ENCODE measurements at places on chromosomes 2 and 18. TPM values are rescaled to one million over a fixed set of nuclear protein-coding genes. Genes with fewer than 3 reads are reported as not detected.

SPC25 gene
- 15.8 TPM for total RNA-seq

CCDC74A gene
- 17.0 TPM for total RNA-seq

PLGLB1 gene
- total RNA-seq, result 0.48 TPM

ATP6V1C2 gene
- 0.25 TPM for total RNA-seq

MYCN gene
- total RNA-seq, result not detected

RIT2 gene
- total RNA-seq, result not detected

CPS1 gene
- total RNA-seq, result 13.2 TPM

CYTIP gene
- total RNA-seq, result not detected

LOXL3 gene
- 0.50 TPM for total RNA-seq

RNMT gene
- total RNA-seq, result 17.6 TPM

DSEL gene
- total RNA-seq, result 0.40 TPM

PROM2 gene
- total RNA-seq, result not detected

GAREM1 gene
- 4.3 TPM for total RNA-seq

GATA6 gene
- 1.8 TPM for total RNA-seq

MERTK gene
- 1.9 TPM for total RNA-seq

EPB41L3 gene
- total RNA-seq, result 0.41 TPM

LONRF2 gene
- total RNA-seq, result 2.6 TPM

ZNF385B gene
- not detected for total RNA-seq

KCNK3 gene
- 0.76 TPM for total RNA-seq

IL1F10 gene
- total RNA-seq, result not detected

ANKRD29 gene
- 16.2 TPM for total RNA-seq

SLC66A3 gene
- 32.9 TPM for total RNA-seq

NT5C1B gene
- total RNA-seq, result not detected

CAPN14 gene
- 0.03 TPM for total RNA-seq

C2orf80 gene
- total RNA-seq, result not detected

MGAT4A gene
- 2.4 TPM for total RNA-seq

FBXO11 gene
- 49.0 TPM for total RNA-seq

TEX44 gene
- total RNA-seq, result not detected

FTCDNL1 gene
- total RNA-seq, result 2.8 TPM

TMEM150A gene
- total RNA-seq, result 15.1 TPM

TSPYL6 gene
- not detected for total RNA-seq

SLC5A7 gene
- not detected for total RNA-seq

TMEM37 gene
- total RNA-seq, result 2.3 TPM

SEH1L gene
- total RNA-seq, result 24.7 TPM

GPR155 gene
- 0.36 TPM for total RNA-seq

PRKAG3 gene
- not detected for total RNA-seq

MEIS1 gene
- 1.2 TPM for total RNA-seq

VWA3B gene
- total RNA-seq, result 0.33 TPM

OTOS gene
- total RNA-seq, result not detected

ZNF519 gene
- 2.0 TPM for total RNA-seq

LYPD1 gene
- total RNA-seq, result 15.2 TPM

RMC1 gene
- total RNA-seq, result 13.8 TPM

REG3A gene
- not detected for total RNA-seq

RAB6C gene
- total RNA-seq, result not detected

RTP5 gene
- not detected for total RNA-seq

NMUR1 gene
- total RNA-seq, result not detected

SLC16A14 gene
- 0.83 TPM for total RNA-seq

COLEC12 gene
- 0.03 TPM for total RNA-seq
